ENCODE measurements at places on chromosomes 3 and 15. TPM values are rescaled to one million over a fixed set of nuclear protein-coding genes. Genes with fewer than 3 reads are reported as not detected.
A peak's percentile ranks its signal among the peaks of the same experiment; 100 is the strongest.

PTX3 gene
- total RNA-seq, result 35.6 TPM

DNA sequence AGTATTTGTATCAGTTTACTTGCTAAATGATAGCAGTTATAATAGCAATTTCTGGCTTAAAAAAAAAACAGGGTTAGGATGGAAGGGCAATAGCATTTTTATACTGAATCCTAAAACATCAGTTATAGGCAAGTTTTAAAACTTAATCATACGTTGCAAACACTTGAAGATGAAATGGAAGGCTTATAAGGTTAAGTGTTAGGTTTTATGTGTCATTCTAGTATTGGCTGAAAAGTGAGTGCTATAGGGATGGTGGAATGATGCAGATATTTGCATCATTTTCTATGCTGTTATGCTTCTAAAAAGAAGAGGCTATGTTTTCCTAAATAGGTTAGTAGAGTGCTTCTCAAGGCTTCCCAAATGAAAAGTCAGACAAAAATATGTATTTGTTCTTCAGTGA, 23.3 kb downstream of the ARIH1 start:
- H3K4me3 ChIP-seq, result no peak overlapping the region
- H3K4me1 ChIP-seq, result peaks cover 22% of the 10 kb centered on the region
- H3K36me3 ChIP-seq, result peaks cover 8% of the 10 kb centered on the region
- no peak overlapping the region for H3K27ac ChIP-seq
- H3K27me3 ChIP-seq, result no peaks in the 10 kb centered on the region

- H3K4me3 ChIP-seq, result no peak overlapping the region
- H3K27me3 ChIP-seq, result no peaks in the 10 kb centered on the region
- peak overlapping the region; percentile 87 for H3K27ac ChIP-seq
- no peak for DNase-seq
These were observed 3.0 kb downstream of the SNAP23 start for GRCh38 chr15:42498212-42499068.

DNA sequence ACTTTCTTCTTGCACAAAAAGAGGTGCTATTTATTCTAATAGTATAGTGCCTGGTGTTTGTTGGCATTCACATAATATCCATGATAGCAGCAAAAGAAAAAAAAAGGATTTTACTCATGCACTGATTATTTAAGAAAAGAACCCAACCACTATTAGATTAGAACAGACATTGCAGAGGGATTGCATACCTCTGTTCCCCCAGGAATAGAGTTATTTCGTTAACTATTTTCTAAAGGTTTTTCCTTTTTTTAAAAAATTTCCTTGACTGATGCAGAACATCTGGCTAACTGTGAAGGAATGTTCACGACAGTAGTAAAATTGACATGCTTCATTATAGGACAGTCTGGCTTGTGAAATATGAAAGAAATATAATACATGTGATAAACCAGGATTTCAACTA, 136.6 kb upstream of the PTX3 start:
- no peak overlapping the region for H3K4me3 ChIP-seq
- H3K4me1 ChIP-seq, result peaks cover 12% of the 10 kb centered on the region
- no peak for DNase-seq
- no peak overlapping the region for H3K27ac ChIP-seq
- H3K36me3 ChIP-seq, result no peaks in the 10 kb centered on the region

DNA sequence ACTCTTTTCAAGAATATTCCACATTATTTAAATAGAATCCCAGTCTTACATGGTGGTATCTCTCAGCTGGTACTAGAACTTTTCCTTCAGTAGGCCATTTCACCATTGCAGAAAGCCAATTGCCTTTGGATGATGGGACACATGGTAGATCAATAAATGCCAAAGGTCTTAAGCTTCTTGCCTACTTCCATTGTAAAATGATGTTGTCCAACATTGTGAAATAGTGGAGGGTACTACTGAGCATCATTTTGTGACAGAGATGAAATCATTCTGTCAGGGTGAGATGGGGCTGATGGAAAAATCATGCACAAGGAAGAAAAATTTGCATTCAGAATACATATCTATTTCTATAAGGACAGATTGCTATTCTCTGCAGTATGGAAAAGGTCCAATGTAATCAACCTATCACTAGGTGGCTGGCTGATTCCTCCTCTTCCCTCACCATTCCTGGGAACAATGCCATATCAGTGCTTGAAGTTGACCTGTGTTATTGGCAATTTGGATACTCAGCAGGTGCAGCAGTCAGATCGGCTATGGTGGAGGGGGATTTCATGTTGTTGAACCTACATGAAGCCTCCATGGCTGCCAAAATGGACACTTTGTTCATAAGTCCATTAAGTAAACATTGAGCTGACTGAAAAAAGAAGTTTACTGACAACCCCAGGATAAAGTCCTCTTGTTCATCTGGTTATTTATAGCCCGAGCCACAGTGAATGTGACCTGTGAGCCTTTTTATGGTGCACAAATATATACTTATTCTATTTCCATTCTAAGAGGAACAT, 596.9 kb upstream of the ARPP21 start:
- DNase-seq, result no peak
- no peaks in the 10 kb centered on the region for H3K36me3 ChIP-seq
- H3K4me1 ChIP-seq, result no peaks in the 10 kb centered on the region
- H3K4me3 ChIP-seq, result no peak overlapping the region
- H3K27ac ChIP-seq, result no peak overlapping the region

- no peak overlapping the region for H3K4me3 ChIP-seq
- H3K27ac ChIP-seq, result peak overlapping the region; percentile 48
- DNase-seq, result no peak
These were observed 147.7 kb downstream of the VGLL4 start for GRCh38 chr3:11495948-11496557.

- no peak overlapping the region for H3K4me3 ChIP-seq
- H3K27ac ChIP-seq, result no peak overlapping the region
- no peaks in the 10 kb centered on the region for H3K27me3 ChIP-seq
- no peaks in the 10 kb centered on the region for H3K4me1 ChIP-seq
- no peak for DNase-seq
These were observed 866.1 kb downstream of the NSUN3 start for GRCh38 chr3:94928921-94929320.

GRCh38 chr15:48645558-48646330, at the start of gene FBN1:
FBN1 (minus strand) TSS chr15:48645709; CDS start chr15:48644769, 940 bp downstream.
- H3K27ac ChIP-seq, result peak within 1 kb of the TSS; percentile 67
- peak; percentile 67 for DNase-seq
- peak within 1 kb of the TSS; percentile 72 for H3K4me3 ChIP-seq
- H3K36me3 ChIP-seq, result no peaks in the 10 kb centered on the region
- H3K27me3 ChIP-seq, result peaks cover 27% of the 10 kb centered on the region

DNA sequence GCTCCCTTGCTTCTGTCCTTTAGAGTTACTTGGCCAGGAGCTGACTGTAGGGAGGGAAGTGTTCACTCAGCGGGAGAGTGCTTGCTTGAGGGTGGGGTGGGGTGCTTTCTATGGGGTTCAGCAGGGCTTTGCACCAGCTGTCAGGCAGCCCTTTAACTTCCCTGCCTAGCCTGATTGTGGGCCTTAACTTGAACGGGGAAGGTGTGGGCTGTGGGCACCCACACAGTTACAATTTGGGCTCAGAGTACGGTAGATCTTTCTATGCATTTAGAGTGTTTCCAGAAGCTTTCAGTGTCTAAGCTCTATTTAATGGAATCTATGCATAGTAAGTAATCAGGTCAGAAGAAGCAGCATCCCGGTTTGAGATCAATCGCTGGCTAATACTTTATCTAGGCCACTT, 48.2 kb upstream of the SKOR1 start:
- H3K27ac ChIP-seq, result no peak overlapping the region
- peaks cover 5% of the 10 kb centered on the region for H3K4me1 ChIP-seq
- H3K27me3 ChIP-seq, result peaks cover 8% of the 10 kb centered on the region
- no peak overlapping the region for H3K4me3 ChIP-seq
- no peaks in the 10 kb centered on the region for H3K36me3 ChIP-seq

- H3K27ac ChIP-seq, result peak overlapping the region; percentile 96
- H3K4me3 ChIP-seq, result peak overlapping the region; percentile 100
- peaks cover 19% of the 10 kb centered on the region for H3K36me3 ChIP-seq
- peaks cover 24% of the 10 kb centered on the region for H3K4me1 ChIP-seq
- no peaks in the 10 kb centered on the region for H3K27me3 ChIP-seq
These were observed 596 bp downstream of the BTD start for GRCh38 chr3:15602146-15602536.

- peaks cover 32% of the 10 kb centered on the region for H3K4me1 ChIP-seq
- H3K4me3 ChIP-seq, result peak overlapping the region; percentile 20
- H3K27ac ChIP-seq, result peak overlapping the region; percentile 100
- no peak for DNase-seq
- peaks cover 39% of the 10 kb centered on the region for H3K36me3 ChIP-seq
These were observed 1.4 kb downstream of the FAM227B start for GRCh38 chr15:49619226-49619625.

GNL3 gene
- total RNA-seq, result 116 TPM

GRCh38 chr3:50493086-50493485, 10.3 kb downstream of the CACNA2D2 start:
- no peaks in the 10 kb centered on the region for H3K36me3 ChIP-seq
- peaks cover 2% of the 10 kb centered on the region for H3K27me3 ChIP-seq
- no peak overlapping the region for H3K27ac ChIP-seq
- DNase-seq, result no peak
- H3K4me3 ChIP-seq, result no peak overlapping the region

CELSR3 gene
- 5.2 TPM for total RNA-seq

DPPA2 gene
- 1.4 TPM for total RNA-seq

DUOX1 gene
- 7.2 TPM for total RNA-seq

DNA sequence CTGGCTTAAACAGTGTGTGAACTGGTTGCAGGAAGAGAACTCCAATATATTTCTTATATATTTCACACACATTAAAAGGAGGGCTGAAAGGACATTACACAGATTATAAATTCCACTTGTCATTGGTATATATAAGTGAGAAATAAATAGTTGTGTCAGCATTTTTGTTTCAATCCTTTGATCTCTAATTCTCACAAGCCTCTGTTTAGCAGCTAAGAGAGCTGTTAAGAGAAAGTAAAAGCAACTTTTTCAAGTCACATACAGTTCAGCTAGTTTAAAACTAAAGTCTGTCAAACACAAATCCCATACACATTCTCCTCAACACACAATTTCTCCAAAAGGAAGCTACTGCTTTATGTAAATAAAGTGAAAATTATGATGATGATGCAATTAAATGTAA, 70.5 kb upstream of the CCDC39 start:
- no peak overlapping the region for H3K4me3 ChIP-seq
- DNase-seq, result no peak
- H3K27ac ChIP-seq, result no peak overlapping the region
- no peaks in the 10 kb centered on the region for H3K4me1 ChIP-seq
- peaks cover 3% of the 10 kb centered on the region for H3K27me3 ChIP-seq
- H3K36me3 ChIP-seq, result no peaks in the 10 kb centered on the region

GRCh38 chr3:195876297-195877064, 31.9 kb downstream of the TNK2 start:
- no peak for DNase-seq
- H3K4me1 ChIP-seq, result no peaks in the 10 kb centered on the region
- H3K4me3 ChIP-seq, result no peak overlapping the region
- H3K27ac ChIP-seq, result no peak overlapping the region
- no peaks in the 10 kb centered on the region for H3K27me3 ChIP-seq
- H3K36me3 ChIP-seq, result peaks cover 6% of the 10 kb centered on the region

GRCh38 chr3:100368441-100368840, 32.4 kb downstream of the TOMM70 start:
- H3K4me3 ChIP-seq, result no peak overlapping the region
- no peaks in the 10 kb centered on the region for H3K4me1 ChIP-seq
- no peak for DNase-seq
- no peaks in the 10 kb centered on the region for H3K27me3 ChIP-seq
- H3K36me3 ChIP-seq, result peaks cover 33% of the 10 kb centered on the region

TMOD3 gene
- 27.2 TPM for total RNA-seq

NR2E3 gene
- total RNA-seq, result 1.2 TPM

GALNT15 gene
- 0.11 TPM for total RNA-seq

INKA1 gene
- total RNA-seq, result 9.4 TPM

DNA sequence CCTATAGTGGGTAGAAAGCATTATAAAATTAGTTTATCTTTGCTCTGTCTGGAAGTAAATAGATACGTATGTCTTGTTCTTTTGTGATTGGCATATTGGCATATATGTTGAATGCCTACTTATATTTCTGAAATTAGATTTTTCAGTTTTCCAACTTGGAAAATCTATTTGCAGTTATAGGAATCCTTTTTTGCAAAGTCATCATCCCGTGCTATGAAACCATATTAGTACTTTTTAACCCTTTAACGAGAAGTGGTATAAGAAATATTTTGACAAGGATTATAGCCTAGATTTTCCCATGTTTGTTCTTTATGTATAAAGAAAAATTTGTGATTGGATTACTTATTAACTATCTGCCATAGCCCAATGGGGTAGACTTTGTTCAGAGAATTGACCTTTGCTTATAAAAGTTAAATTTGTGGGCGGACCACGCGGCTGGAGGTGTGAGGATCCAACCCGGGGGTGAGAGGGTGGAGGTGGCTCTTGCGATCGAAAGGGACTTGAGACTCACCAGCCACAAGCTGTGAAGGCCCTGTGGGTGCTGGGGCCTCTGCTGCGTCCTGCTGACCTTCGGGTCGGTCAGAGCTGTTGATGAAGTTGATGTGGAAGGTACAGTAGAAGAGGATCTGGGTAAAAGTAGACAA, 5.9 kb downstream of the LRRC28 start:
- peaks cover 11% of the 10 kb centered on the region for H3K4me1 ChIP-seq
- no peak overlapping the region for H3K27ac ChIP-seq
- H3K4me3 ChIP-seq, result no peak overlapping the region
- H3K27me3 ChIP-seq, result no peaks in the 10 kb centered on the region

- no peak overlapping the region for H3K4me3 ChIP-seq
- no peak for DNase-seq
- H3K27me3 ChIP-seq, result no peaks in the 10 kb centered on the region
These were observed 8.6 kb downstream of the PKM start for GRCh38 chr15:72222393-72222792.

GRCh38 chr3:113697500-113698090, 1.2 kb upstream of the USF3 start:
- H3K4me3 ChIP-seq, result no peak overlapping the region
- no peak for DNase-seq
- H3K36me3 ChIP-seq, result no peaks in the 10 kb centered on the region

- no peaks in the 10 kb centered on the region for H3K36me3 ChIP-seq
- DNase-seq, result no peak
- peaks cover 15% of the 10 kb centered on the region for H3K4me1 ChIP-seq
- H3K4me3 ChIP-seq, result no peak overlapping the region
- H3K27ac ChIP-seq, result no peak overlapping the region
- peaks cover 66% of the 10 kb centered on the region for H3K27me3 ChIP-seq
These were observed 142.1 kb downstream of the NUP210 start for GRCh38 chr3:13277860-13278531.

GRCh38 chr3:139425745-139426400, 36.4 kb upstream of the COPB2 start:
- H3K27me3 ChIP-seq, result no peaks in the 10 kb centered on the region
- no peak overlapping the region for H3K4me3 ChIP-seq
- H3K4me1 ChIP-seq, result peaks cover 4% of the 10 kb centered on the region
- H3K36me3 ChIP-seq, result peaks cover 16% of the 10 kb centered on the region
- DNase-seq, result no peak

ISLR gene
- total RNA-seq, result 64.9 TPM

TIMP4 gene
- 0.16 TPM for total RNA-seq

DNA sequence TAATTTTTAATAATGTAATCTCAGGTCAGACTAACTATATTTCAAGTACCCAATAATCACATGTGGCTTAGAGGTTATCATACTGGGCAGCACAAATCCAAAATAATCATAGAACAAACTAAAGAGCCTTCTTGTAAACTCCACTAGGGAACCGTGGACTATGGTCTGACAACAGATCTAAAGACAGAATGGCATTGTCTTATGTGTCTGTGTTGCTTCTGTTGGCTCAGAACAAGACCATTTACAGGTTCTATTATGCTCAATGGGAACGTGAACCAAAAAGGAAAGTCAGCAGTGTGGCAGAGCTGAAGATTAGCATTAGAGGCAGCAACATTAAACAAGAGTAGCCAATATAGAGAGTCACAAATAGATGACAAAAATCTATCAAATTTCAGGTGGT, 74.9 kb downstream of the ETFA start:
- H3K4me1 ChIP-seq, result peaks cover 9% of the 10 kb centered on the region
- no peak overlapping the region for H3K4me3 ChIP-seq
- H3K27ac ChIP-seq, result no peak overlapping the region
